ENCODE measurements at places on chromosomes 2 and 18. TPM values are rescaled to one million over a fixed set of nuclear protein-coding genes. Genes with fewer than 3 reads are reported as not detected.
A peak's percentile ranks its signal among the peaks of the same experiment; 100 is the strongest.

Gene SIGLEC15
- not detected for total RNA-seq

DNA sequence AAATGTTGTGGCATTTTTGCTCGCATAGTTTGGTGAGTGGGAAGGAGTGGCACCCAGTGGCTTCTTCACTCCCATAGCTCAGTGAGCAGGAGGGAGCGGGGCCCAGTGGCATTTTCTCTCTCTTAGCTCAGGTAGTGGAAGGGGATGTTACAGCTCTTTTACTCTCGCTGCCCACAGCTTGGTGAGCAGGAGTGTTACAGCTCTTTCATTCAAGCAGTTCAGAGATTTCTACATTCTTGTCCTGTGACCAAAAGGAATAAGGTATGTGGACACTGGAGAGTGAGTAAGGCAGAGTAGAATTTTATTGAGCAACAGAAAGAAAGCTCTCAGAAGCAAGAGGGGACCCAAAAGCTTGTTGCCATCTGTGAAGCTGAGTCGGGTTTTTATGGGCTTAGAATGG lies 192.4 kb downstream of the SPAG16 start:
- no peaks in the 10 kb centered on the region for H3K36me3 ChIP-seq
- no peaks in the 10 kb centered on the region for H3K4me1 ChIP-seq
- no peaks in the 10 kb centered on the region for H3K27me3 ChIP-seq
- no peak overlapping the region for H3K4me3 ChIP-seq
- H3K27ac ChIP-seq: no peak overlapping the region
- DNase-seq: no peak

- H3K36me3 ChIP-seq: no peaks in the 10 kb centered on the region
- H3K4me3 ChIP-seq: no peak within 1 kb of the TSS
- DNase-seq: no peak
These were observed at the start of gene VIL1 for GRCh38 chr2:218418717-218419458. TSS of gene VIL1 (plus strand) at chr2:218419123. CDS start at chr2:218423779, 4,656 bp downstream.

DNA sequence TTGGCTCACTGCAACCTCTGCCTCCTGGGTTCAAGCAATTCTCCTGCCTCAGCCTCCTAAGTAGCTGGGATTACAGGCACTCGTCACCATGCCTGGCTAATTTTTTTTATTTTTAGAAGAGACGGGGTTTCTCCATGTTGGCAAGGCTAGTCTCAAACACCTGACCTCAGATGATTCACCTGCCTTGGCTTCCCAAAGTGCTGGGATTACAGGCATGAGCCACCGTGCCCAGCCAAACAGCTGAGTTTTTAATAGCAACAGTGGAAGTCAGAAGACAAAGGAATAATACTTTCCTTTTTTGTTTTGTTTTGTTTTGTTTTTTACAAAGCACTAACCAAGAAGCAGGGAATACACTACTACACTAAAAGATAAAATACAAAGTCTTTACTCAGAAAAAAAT lies 16.9 kb downstream of the GPR75 start:
- no peak for DNase-seq
- H3K27ac ChIP-seq: no peak overlapping the region
- no peak overlapping the region for H3K4me3 ChIP-seq
- H3K4me1 ChIP-seq: no peaks in the 10 kb centered on the region
- H3K36me3 ChIP-seq: no peaks in the 10 kb centered on the region

DNA sequence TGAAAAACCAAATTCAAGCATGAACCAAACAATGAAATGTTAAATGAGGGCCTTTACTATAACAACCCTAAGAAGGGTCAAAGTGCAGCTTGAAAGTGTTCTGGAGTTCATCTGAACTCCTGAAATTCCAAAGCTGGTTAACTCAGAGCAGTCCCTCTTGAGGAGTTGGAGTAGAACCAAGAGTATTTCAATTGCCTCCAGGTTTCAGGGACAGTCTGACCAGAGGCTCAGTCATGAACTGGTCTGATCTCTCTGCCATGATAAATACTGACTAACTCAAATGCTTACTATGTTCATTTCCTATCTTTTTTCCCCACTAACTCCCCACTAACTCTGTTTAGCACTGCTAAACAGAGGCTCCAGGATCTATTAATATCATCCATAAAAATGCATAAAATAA lies 2.7 kb downstream of the STARD7 start:
- H3K27me3 ChIP-seq: no peaks in the 10 kb centered on the region
- peaks cover 3% of the 10 kb centered on the region for H3K36me3 ChIP-seq
- peak overlapping the region; percentile 23 for H3K4me3 ChIP-seq
- DNase-seq: no peak
- peaks cover 75% of the 10 kb centered on the region for H3K4me1 ChIP-seq
- peak overlapping the region; percentile 1 for H3K27ac ChIP-seq

Gene CD8B
- total RNA-seq: 273 TPM

Gene ZNF516
- total RNA-seq: 1.3 TPM

GRCh38 chr2:160343404-160343803 lies 143.3 kb upstream of the ITGB6 start:
- no peak overlapping the region for H3K4me3 ChIP-seq
- DNase-seq: no peak
- H3K27ac ChIP-seq: no peak overlapping the region
- peaks cover 36% of the 10 kb centered on the region for H3K4me1 ChIP-seq
- H3K27me3 ChIP-seq: no peaks in the 10 kb centered on the region
- H3K36me3 ChIP-seq: no peaks in the 10 kb centered on the region

- H3K27ac ChIP-seq: peak overlapping the region; percentile 47
- H3K4me3 ChIP-seq: no peak overlapping the region
- peaks cover 15% of the 10 kb centered on the region for H3K4me1 ChIP-seq
- DNase-seq: peak; percentile 11
- H3K36me3 ChIP-seq: no peaks in the 10 kb centered on the region
These were observed 46.2 kb upstream of the SMAD7 start for GRCh38 chr18:48996901-48997463.

- no peaks in the 10 kb centered on the region for H3K27me3 ChIP-seq
- no peak overlapping the region for H3K27ac ChIP-seq
- no peak overlapping the region for H3K4me3 ChIP-seq
- H3K4me1 ChIP-seq: no peaks in the 10 kb centered on the region
- H3K36me3 ChIP-seq: no peaks in the 10 kb centered on the region
These were observed 112.9 kb downstream of the SLC39A10 start for GRCh38 chr2:195769975-195770374.

Gene SERPINB4
- total RNA-seq: not detected

Data from CD8-positive, alpha-beta memory T cell (primary cell).